H9 (cell line): ENCODE measurements at places on chromosomes 13 and 19.

- no peak for DNase-seq
These were observed 222.0 kb downstream of the ZNF536 start for GRCh38 chr19:30593975-30594745.

GRCh38 chr13:25231517-25231916, 55.8 kb downstream of the MTMR6 start:
- no peak for DNase-seq

GRCh38 chr19:45882652-45883585, 3.0 kb downstream of the IRF2BP1 start:
- DNase-seq: peak; percentile 95

- no peak for DNase-seq
These were observed 6.3 kb downstream of the PLEKHF1 start for GRCh38 chr19:29671393-29672160.

DNA sequence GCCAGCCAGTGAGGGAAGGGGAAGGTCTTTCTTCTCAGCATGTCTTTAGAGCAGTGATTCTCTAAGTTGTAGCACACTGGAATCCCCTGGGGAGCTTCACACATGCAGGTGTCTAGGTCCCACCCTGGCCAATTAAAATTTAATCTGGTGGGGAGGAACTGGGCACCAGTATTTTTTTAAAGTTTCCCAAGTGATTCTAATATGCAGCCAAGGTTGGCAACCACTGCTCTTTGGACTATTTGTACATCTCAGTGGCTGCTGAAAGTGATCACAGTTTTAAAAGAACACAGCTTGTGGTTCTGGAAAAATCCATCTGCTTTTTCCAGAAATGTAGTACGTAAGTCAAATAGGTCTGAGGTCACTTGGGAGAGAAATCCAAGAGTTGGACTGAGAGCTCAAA, 10.7 kb upstream of the KATNAL1 start:
- DNase-seq: no peak

DNA sequence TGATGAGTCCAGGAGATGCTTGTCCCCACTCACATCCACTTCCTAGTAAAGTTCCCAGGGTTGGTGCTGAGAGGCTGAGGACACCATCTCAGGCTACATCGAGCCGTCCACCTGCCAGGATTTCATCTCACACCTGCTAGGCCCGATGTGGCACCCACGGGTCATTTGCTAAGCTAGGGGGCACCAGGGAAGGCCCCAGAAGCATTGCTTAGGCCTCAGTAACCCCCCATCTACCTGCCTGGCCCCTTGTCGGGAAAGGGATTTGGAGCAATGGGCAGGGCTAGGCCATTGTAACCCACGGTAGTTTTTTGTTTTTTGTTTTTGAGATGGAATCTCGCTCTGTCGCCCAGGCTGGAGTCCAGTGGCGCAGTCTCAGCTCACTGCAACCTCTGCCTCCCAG, 51.8 kb downstream of the F2RL3 start:
- no peak for DNase-seq

- no peak for DNase-seq
These were observed 5.5 kb upstream of the CYP4F3 start for GRCh38 chr19:15635016-15635805.

DNA sequence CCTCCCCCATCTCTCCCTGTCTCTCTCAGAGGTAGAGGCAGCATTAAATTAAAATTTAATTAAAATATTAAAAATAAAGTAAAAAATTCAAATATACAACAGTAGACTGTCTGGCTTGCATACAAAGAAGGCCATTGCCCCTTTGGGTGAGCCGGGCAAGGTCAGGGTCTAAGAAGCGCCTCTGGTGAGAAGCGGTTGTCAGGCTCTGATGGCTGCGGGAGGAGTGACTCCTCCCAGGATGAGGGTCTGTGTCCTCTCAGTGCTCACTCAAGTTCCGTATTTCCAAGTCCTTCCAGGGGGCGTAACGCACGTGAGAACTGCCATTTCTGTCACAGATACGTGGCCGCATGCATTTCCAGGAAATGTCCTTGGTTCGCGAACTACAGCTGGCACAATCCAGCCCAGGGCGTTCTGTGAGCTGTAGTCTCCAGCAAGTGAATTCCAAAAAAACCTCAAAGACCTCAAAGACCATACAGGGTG, 737 bp upstream of the ZNF181 start:
- peak; percentile 72 for DNase-seq

DNA sequence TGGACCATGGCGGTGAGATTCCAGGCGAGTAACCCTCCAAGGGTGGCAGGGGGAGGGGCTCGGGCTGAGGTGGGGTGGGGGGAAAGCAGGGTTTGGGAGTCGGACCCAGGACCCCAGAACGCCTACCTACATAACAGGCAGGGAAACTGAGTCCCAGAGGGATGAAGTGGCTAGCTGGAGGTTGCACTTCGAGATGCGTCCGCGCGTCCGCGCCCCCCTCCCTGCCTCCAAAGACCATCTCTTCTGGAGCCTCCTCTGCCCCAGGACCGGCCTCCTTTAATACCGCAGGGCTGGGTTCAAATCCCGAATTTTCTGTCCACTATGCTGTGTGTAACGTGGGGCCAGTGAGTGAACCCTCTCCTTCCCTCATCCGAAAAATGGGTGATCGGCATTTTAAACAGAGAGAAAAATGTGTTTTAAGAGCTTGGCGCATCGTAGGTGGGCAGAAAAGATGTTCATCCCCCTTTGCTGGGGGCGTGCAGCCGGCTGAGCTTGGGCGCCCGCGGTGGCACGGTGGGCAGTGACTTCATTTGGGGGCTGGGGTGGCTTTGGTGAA, 13.8 kb downstream of the TJP3 start:
- DNase-seq: no peak

DNA sequence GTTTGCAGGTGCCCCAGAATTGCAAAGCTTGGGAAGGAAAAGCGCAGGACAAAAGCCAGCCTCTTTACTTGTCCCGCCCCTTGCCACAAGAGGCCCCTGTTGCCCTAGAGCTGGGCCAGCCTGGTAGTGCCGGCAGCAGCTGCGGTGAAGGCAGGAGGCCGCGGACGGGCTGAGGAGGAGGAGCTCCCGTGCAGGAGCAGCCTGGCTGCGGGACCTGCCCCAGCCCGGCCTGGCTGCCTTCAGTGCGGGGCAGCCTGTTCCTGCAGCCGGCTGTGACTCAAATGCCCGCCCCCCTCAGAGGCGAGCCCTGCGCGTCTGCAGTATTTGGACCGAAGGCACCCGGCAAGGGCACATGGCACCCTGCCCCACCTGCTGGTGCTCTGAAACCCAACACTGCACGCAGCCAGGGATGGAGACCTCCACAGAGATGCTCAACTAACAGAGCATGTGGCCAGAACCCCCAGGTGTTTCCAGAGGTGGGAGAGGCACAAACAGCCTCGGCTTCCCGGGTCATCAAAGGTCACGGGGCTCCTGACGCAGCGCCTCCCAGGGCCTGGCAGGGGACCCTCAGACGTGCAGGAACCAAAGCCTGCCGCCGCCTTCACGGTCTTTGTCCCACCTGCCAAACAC, 29.7 kb downstream of the NAXD start:
- peak; percentile 93 for DNase-seq

- no peak for DNase-seq
These were observed 41.6 kb downstream of the IFT88 start for GRCh38 chr13:20608438-20609020.

- DNase-seq: peak; percentile 94
These were observed 1.9 kb upstream of the LMTK3 start for GRCh38 chr19:48513289-48514122.

GRCh38 chr19:13020002-13020414, 24.7 kb downstream of the NFIX start:
- DNase-seq: peak; percentile 88

DNA sequence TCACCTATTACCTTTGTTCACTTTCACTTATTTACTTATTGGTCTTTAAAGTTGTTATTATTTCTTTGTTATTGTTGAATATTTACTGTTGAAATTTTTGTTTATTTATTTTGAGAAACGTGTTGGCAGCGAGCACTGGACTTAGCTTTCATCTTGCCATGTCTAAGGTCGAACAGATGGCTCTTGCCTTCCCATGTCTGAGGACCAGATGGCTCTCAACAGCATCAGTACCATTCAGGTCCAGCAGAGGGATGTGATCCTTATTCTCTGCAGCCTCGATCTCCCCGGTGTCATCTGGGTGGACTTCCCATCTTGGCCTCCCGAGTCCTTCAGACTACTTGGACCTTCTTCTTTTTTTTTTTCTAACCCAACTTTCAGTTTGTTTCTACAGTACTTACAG, 1437.6 kb downstream of the UQCRFS1 start:
- peak; percentile 16 for DNase-seq

GRCh38 chr13:100648354-100648753, 26.2 kb downstream of the TMTC4 start:
- no peak for DNase-seq

DNA sequence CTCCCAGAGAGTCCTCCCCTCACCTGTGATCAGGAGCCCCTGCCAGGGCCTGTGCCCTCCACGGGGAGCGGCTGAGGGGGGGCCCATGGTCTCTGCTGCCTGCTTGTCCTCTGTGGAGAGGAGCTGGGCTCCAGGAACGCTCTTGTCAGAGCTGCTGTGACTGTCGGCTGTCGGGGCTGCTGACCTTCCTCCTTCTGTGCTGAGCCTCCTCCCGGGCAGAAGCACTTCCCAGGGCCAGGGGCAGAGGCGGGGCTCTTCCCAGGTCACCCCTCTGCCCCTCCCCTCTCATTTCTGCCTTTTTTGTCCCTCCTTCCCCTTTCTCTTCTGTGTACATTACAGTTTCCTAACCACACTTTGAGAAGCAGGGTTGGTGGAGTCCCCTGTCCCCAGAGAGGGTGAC, at the start of gene CEACAM4:
TSS of gene CEACAM4 (minus strand) at position 198 of the 400 bp plus-strand sequence. CDS start at position 87, 111 bp downstream.
- DNase-seq: peak; percentile 13

GRCh38 chr13:42106998-42107397, 58.5 kb downstream of the DGKH start:
- no peak for DNase-seq

DNA sequence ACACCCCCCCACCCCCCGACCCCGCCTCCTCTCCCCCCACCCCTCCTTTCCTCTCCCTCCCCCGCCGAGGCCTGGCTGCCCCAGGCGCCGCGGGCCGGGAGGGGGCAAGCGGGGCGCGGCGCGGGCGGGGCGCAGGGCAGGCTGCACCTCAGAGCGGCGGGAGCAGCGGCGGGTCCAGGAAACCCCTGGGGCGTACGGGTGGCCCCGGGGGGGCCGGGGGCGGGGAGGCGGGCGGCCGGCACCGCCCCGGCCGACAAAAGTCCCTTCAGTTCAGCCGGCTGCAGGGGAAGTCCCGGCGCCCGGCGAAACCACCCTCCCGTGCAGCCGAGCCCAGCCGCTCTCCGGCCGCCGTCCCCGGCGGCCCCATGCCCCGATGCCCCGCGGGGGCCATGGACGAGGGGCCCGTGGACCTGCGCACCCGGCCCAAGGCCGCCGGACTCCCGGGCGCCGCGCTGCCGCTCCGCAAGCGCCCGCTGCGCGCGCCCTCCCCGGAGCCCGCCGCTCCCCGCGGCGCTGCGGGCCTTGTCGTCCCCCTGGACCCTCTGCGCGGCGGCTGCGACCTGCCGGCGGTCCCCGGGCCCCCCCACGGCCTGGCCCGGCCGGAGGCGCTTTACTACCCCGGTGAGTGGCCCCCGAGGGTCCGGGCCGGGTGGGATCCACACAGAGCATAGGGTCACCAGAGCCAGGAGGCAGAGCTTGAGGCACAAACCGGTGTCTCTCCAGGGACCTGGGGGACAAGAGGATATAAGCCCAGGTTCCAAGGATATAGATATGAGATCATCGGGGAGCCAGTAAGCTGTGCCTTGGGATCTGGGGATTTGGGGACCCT, at the start of gene BCL3:
TSS of gene BCL3 (plus strand) at position 283 of the 829 bp plus-strand sequence. CDS start at position 366, 83 bp downstream.
- no peak for DNase-seq

DNA sequence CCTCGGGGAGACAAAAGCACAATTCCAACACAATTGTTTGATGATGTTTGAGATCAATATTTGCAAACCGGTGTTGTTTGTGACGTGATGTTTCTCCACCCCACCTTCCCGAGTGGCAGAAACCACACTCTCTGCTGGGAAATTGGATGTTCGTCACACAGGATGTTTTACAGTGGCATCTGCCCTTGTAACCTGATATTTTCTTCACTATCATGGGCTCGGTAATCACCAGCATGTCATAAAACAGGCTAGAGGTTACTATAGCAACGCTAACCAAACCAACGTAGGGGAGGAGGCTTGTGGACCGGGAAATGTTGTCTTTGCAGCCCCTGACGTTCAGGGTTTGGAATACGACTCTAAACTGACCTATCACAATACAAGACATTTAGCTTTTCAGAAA, 454.5 kb downstream of the IRS2 start:
- DNase-seq: no peak

DNA sequence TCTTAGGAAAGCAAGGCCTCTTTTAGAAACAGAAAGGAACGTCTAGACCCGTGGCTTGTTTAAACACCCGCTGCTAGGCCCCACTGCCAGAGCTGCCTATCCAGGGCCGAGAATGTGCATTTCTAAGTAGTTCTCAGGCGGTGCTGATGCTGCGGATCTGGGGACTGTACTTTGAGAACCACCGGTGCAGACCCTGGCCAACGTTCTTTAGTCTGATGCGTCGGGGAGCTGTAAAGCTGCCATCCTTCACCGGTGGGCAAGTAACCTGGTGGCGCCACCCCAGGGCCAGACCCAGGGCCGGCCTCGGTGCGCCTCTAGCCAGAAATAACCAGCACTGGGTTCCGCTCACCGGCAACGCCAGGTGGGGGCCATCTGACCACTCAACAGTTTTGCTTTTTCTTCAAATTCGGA, 47.1 kb downstream of the TGDS start:
- peak; percentile 81 for DNase-seq

GRCh38 chr13:45896285-45896684, 44.7 kb upstream of the SIAH3 start:
- DNase-seq: no peak

GRCh38 chr13:48569104-48569666, 36.3 kb upstream of the RCBTB2 start:
- no peak for DNase-seq
